ENCODE measurements at places on chromosomes 5 and 9.

- no peak for DNase-seq
Measured at GRCh38 chr9:77881111-77881510, 150.5 kb downstream of the GNAQ start.

DNA sequence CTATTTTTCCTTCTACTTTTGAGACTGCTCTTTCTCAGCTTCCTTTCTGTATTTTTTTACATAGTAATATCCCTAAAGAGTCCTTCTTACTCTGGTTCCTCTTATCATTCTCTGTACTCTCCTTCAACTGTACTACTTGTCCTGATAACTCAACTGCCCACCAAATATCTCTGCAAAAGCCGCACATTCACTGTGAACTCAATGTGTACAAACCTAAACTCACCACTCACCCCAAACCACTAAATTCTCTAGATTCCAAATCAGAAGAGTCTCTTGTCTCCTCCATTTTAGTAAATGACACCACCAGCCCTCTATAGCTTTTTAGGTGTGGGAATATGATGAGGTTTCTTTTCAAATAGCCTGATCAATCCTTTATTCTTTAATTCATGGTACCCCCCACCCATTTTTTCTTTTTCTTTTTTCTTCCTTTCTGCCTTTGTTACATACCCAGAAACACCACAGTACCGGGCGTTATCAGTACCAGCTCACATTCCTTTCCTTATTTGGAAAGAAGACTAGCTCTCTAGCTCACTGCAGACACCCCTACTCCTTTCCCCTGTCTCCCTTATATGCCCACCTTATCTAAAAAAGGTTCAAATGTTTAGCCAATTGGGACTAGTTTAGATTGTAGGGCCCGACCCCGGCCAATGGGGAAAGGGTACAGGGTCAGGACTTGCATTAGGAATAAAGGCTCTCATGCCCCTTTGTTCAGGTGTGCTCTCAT, 63.1 kb upstream of the RANBP6 start:
- DNase-seq = no peak

GRCh38 chr5:56161927-56162326, 71.2 kb downstream of the ANKRD55 start:
- no peak for DNase-seq

DNA sequence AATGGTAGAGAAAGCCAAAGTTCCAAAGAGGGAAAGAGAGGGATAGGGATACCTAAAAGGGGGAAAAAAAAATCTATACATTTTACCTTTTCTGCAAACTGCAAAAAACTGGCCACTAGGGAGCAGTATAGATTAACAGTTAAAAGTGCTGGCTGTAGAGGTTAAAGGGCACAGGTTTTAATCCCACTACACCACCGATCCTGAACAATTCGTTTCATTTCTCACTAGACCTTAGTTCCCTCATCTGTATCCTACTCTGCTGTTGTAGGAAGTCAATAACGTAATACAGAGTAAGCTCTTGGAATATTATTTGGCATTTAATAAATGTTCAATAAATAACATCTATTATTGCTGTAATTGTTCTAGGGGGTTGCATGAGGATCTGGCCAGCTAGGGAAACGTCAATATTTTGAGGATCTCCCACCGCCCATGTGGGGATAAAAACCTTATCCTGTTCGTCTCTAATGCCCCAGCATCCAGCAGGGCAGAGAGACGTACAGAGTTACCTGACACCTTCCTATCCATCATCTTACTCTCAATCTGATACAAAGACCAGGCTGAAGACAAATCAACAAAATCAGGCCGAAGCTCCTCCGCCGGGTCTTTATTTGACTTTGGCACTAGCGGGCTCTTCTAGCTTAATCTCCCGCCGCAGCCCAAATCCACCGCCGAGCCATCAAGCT, 757 bp downstream of the CDC26 start:
- DNase-seq = no peak

DNA sequence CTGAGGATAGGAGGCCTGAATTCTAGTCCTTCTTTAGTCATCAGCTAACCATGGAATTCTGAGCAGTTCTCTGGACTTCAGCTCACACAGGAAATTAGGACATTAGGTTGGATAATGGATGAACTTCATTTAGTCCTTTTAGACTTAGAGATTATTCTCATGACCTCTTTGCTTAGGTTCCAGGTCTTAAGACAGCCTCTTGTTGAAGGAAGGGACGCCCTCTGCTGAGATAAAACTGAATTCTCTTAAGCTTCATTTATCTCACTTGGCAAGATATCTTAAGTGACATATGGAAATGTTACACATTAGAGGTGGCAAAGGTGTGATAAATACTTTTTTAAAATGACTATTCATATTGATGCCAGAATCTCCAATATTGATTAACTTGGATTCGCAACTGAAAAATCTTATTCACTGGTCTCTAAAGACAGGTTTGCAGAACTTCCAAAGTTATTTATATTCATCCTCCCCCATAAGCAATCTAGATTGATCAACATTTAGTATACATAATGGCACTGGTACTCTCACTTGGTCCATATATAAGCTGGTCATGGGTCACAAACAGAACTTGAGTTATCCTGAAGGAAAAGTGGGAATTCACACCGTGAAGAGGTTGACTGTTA, 16.9 kb upstream of the ZNF366 start:
- DNase-seq = no peak

DNA sequence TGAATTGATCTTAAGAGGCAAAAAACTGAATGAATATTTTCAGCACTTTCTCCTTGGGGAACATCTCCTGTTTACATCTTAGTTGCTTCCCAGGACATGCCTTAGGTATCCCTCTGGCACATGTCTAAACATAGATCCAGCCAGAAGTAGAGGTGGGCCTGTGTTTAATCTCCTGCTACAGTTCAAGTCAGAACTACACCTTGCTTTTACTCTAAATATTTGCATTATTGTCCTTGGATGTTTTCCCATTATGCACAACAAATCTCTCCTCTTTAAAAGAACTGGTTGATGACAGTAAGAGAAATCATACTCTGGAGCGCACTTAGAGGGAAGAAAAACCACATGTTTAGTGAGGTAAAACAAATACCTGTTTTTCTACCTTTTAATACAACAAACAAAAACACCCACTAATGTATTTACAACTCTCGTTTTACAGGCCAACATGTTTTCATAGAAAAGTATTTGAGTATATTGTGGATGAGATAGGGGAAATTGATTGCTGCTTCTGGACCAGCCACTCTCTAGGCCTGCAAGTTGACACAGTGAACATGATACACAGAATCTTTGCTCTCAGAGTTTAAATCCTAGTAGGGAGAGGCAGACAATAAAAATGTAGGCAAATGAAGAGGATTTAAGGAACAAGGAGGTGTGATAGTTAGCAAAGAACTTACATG, 32.3 kb downstream of the TNFAIP8 start:
- DNase-seq = no peak

GRCh38 chr5:41707853-41708603, 162.2 kb downstream of the OXCT1 start:
- DNase-seq = no peak

DNA sequence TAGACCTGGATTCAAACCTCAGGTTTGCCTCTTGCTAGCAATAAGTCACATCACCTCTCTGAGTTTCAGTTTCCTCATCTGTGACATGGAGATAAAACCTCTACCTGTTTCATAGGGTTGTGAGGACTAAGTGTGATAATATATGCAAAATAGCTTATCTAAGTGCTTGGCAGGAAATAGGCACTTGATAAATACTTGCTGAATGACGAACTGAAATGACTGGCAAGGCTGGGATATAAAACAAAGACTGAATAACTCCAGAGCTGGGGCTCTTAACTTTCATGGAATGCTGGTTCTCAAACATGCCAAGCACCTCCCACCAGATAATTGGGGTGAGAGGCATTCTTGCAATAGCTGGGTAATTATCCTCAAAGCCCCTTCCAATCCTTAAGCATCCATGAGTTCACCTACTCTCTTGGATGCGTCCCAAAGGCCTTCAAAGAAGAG, 87.6 kb downstream of the ADRB2 start:
- no peak for DNase-seq

- DNase-seq = no peak
Measured at GRCh38 chr5:34715711-34716110, 59.6 kb downstream of the RAI14 start.

GRCh38 chr9:130693101-130693425, 517 bp upstream of the EXOSC2 start:
- no peak for DNase-seq

DNA sequence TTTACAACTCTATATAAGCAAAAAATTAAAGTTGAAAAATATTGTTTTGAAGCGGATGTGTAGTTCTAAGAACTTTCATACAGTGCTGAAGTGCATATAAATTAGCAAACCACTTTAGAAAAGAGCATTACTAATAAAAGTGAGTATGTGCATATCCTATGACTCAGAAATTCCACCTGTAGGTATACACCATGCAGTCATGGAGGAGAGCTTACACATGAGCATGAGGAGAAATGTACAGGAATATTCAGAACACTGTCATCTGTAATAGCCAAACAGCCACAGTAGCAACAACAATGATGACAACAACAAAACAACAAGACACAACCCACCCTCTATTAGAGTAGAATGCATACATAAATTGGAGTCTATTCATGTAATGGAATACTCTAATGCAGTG, 138.2 kb upstream of the ARRDC3 start:
- no peak for DNase-seq

DNA sequence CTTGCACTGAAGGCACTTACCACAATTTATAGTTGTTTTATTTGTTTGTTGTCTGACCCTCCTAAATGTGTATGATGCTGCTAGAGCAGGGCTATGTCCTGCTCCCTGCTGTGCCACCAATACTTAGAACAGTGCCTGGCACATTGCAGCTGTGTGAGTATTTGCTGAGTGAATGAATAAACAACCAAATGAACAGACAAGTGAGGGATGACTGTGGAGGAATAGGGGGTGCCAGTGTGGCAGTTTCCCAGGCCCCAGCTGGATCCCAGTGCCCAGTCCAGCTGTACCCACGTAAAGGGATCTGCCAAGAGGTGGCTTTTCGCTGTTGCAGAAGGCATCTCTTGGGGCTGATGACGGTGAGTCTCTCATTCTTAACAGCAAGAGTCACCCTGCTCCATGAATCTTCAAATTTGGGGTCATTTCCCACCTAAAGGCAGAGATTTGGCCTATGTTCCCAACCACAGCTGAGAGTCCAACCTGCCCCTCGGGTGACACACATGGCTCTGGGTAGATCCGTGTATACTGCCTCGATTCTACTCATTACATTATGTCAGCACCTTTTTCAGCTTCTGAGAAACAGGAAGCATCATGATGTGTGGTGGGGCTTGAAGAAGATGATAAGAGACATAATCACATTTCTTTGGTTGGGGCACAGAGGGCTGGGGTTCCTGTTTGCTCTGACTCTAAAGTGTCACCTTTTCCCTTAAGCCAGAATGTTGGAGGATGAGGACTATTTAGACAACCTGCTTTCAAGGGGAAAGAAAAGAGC, 14.3 kb downstream of the IL5 start:
- DNase-seq = no peak

- DNase-seq = no peak
Measured at GRCh38 chr9:4831119-4831518, 38.4 kb downstream of the RCL1 start.

GRCh38 chr5:133524666-133525065, 87.7 kb downstream of the FSTL4 start:
- DNase-seq = peak; percentile 37

GRCh38 chr5:64952951-64953673, 184.4 kb downstream of the CWC27 start:
- DNase-seq = no peak

DNA sequence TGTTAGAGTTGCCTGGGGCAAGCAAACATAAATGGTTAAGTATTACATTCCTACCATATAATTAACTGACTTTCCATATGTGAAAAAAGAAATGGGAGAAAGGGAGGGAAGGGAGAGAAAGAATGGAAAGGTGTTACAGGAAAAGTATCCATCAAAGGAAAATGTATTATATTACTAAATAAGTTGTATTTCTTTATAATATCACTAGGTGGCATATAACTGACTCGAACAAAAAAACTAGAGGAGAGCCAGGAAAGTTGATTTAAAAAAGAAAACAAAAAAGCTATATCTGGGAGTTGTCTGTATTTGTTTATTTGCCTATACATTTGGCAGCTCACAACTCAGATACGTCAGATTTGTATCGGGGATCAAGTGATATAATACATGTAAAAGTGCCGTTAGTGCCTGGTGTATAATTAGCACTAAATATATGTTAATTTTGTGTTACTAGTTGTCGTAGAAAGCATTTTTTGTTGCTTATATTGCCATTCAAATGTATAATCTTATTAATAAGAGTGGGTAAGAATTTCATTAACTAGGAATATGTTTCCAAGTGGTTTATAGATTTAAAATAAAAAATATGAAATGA, 59.6 kb upstream of the ADAMTS19 start:
- no peak for DNase-seq

DNA sequence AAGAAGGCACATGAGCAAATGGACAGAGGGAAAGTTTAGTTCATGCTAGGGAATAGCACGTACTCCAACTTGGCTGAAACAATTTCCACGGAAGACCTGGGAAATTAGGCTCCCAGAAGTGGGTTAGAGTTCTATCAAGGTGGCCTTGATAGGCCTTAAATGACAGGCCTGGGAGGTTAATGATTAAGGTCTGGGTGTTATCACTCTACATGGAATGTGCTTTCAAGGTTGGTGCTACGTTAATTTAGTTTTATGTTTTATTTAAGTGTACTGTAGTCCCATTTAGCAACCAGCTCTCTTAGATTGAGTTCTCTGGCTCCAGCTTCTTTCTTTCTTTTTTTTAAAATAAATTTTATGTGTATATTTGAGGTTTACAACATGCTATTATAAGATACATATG, 121.4 kb upstream of the MEF2C start:
- DNase-seq = no peak

- no peak for DNase-seq
Measured at GRCh38 chr9:84070590-84070989, 90.0 kb downstream of the RMI1 start.

DNA sequence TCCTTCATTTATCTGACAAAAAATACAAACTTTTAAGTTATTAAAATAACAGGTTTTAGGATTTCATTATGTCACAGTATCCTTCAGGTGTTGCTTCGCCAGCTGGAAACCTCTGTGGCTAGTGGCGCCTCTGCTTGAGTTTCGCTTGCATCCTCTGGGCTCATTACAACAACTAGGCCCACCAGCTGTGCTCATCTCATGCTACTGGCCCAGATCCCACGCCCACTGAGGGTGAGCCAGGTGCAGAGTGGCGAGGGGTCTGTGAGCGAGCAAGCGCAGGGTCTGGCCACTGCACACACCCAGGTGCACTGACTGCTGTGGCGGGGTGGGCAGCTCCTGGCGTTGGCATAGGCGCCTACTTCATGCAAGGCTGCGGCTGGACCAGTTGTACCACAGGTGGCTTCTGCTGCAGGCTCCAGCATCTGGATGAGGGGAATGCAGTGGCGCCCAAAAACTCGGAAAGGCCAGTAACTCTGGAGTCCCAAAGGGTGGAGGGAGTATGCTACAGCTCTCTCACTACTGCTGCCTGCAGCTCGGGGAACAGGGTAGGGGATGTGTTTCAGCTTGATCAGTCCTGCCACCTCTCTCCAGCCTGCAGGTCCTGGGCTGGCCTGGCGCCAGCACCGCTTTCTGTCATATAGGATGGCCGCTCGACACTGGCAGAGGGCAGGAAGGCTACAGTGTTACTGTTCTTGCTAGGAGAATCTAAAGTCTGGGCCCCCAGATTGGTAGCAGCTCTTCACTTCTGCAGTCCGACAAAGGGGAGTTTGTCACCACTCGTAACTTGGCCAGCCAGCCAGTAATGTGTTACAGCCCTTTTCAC, 452.1 kb downstream of the TUSC1 start:
- DNase-seq = no peak
